ENCODE measurements at places on chromosomes 3 and 15. TPM values are rescaled to one million over a fixed set of nuclear protein-coding genes. Genes with fewer than 3 reads are reported as not detected.
A peak's percentile ranks its signal among the peaks of the same experiment; 100 is the strongest.

DNA sequence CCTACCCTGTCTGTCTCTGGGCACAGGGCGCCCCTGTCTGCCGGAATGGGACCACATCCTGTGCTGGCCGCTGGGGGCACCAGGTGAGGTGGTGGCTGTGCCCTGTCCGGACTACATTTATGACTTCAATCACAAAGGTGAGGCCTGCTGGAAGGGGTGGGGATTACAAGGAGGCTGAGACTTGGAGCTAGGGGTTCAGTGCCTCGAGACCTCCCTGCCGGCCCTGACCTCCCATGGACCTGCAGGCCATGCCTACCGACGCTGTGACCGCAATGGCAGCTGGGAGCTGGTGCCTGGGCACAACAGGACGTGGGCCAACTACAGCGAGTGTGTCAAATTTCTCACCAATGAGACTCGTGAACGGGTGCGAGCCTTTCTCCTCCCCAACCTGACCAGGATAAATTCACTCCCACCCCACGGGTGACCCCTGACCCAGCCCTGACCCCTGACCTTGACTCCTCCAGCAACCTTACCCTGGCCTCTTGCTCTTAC lies 20.4 kb downstream of the PTH1R start:
- no peak for DNase-seq

- no peak for DNase-seq
Observed at GRCh38 chr3:89521328-89521727, 413.9 kb downstream of the EPHA3 start.

DNA sequence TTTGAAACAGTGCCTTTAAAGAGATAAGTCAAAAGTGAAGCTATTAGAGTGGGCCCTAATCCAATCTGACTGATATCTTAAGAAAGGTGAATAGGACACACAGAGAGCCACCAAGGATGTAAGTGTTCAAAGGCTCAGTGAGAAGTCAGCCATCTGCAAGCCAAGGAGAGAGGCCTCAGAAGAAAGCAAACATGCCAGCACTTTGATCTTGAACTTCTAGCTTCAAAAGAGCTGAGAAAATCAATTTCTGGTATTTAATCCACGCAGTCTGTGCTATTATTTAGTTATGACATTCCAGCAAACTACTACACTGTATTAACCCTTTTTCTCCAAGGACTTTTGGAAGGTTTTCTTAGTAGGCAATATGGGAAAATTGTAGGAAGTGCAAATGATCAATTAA lies 95.7 kb downstream of the LRRC3B start:
- DNase-seq: no peak

DNA sequence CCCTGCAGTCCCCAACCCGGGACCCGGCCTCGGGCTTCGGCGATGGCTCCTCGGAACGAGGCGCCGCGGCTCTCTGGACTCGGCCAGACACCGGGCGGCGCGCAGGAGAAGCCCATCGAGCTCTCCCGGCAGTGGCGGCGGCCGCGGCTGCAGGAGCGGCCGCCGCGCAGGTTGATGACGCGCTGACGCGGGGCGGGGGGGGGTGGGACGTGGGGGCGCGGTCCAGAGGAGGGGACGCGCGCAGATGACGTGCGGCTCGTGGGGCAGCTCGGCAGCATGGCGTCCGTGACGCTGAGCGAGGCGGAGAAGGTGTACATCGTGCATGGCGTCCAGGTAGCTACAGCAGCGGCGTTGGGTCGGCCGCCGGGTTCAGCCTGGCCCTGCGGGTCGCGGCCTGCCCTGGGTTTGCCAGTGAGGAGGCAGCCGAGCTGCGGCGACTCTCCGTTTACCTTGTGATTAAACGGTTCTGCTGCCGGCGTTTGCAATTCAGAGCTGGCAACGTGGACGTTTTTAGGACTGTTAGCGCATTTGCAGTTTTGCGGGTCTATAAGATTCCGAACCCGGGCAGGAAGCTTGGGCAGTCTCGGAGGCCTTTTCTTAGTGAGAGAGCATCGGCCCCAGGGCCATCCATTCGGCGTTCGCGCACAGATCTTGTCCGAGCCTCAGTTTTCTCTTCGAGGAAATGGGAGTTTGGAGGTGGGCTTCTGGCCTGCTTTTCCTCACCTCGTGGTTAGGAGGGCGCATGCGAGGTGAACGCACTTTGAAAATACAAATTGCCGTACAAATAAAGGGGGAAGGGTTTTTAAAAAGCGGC lies at the start of the genes EXOSC7 and ZDHHC3:
TSS of gene EXOSC7 (plus strand) at position 243 of the 814 bp plus-strand sequence. CDS start at position 277, 34 bp downstream.
TSS of gene ZDHHC3 (minus strand) at position 173 of the 814 bp plus-strand sequence. CDS start 16,738 bp downstream, outside the sequence.
- peak; percentile 73 for DNase-seq

DNA sequence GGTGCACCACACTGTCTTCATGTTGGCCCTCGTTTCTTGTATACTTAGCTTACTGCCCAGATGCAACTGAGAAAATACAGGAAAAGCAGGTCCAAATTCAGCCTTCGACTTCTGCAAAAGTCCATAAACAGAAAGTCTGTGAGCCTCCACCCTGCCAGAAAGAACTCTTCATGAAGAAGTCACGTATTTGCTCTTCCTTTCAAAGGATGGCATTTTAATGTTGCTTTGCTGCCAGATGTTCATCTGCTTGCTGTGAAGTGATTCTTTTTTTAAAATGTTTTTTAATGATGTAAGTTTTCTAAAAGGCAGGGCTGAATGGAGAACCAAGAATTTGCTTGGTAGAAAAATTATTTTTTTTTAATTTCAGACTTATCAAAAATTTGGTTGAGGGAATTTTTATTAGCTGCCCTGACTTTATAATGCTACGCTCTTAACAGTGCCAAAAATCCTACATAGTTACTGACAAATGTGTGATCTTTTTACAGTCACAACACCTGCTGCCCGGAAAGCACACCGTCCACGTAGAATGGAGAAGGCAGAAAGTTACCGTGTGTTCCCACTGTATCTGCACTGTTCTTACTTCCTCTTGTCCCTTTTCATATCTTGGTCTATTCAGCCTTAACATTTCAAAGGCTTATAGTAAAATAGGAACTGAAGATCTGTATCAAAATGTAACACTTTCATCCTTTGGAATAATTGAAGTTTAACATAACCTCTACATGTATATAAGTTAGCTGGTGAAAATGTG lies 136.3 kb downstream of the LRRC28 start:
- DNase-seq: no peak

Gene FBXO22
- 52.7 TPM for total RNA-seq

Gene LRRC31
- not detected for total RNA-seq

Gene GP5
- not detected for total RNA-seq

Data from foreskin keratinocyte (primary cell).